ENCODE measurements at places on chromosomes 16 and 17. TPM values are rescaled to one million over a fixed set of nuclear protein-coding genes. Genes with fewer than 3 reads are reported as not detected.

The GSG1L gene
- not detected for total RNA-seq

The CCL7 gene
- total RNA-seq: not detected

The SRL gene
- total RNA-seq: not detected

The PKMYT1 gene
- total RNA-seq: 136 TPM

The CDH8 gene
- total RNA-seq: not detected
